ENCODE measurements at places on chromosomes 7 and 10. TPM values are rescaled to one million over a fixed set of nuclear protein-coding genes. Genes with fewer than 3 reads are reported as not detected.

Gene ETV1
- polyA plus RNA-seq: 64.8 TPM

Gene SAP25
- 2.4 TPM for polyA plus RNA-seq

Gene NCF1
- polyA plus RNA-seq: 1.4 TPM

Gene NKX1-2
- polyA plus RNA-seq: not detected

Gene SLC18A3
- not detected for polyA plus RNA-seq

Gene IFIT2
- 14.6 TPM for polyA plus RNA-seq

DNA sequence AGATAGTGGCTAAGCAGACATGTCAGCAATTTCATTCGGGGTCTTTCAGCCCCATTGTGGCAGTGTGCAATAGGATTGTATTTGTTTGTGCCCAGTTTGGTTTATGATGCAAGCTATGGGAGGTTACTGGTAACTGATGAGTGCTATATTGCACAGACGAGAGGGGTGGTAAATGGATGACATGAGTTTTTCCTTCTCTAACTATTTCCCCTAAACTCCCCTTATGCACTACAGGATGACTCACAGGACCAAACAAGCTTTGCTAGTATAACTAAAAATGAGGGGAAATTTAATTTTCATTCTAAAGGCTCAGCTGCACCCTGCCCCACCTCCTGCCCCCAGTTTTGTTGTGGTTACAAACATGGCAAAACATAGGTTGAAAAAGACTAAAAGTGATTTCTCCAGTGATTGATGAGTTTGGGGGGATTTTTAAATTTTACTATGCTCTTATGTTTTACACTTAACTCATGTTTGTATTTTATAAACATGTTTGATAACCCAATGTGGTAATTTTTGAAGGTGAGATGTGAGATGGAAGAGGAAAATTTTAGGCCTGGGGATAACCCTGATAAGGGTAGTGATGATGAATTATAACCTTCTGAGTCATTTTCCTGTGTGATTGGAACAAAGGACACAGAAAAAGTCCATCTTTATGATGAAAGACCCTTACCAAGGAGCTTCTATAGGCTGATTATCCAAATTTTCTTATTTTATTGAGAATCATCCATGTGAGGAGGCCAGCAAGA is 60.8 kb upstream of the NAMPT start:
- no peak for DNase-seq

- DNase-seq: no peak
Observed at GRCh38 chr7:68173513-68173912, 1176.9 kb downstream of the TYW1 start.

GRCh38 chr7:1085910-1086421 is 1.9 kb upstream of the GPER1 start:
- no peak for DNase-seq

- DNase-seq: no peak
Observed at GRCh38 chr10:68067029-68067428, 8.1 kb downstream of the HERC4 start.

GRCh38 chr7:155198901-155199845 is 98.5 kb upstream of the INSIG1 start:
- DNase-seq: no peak

DNA sequence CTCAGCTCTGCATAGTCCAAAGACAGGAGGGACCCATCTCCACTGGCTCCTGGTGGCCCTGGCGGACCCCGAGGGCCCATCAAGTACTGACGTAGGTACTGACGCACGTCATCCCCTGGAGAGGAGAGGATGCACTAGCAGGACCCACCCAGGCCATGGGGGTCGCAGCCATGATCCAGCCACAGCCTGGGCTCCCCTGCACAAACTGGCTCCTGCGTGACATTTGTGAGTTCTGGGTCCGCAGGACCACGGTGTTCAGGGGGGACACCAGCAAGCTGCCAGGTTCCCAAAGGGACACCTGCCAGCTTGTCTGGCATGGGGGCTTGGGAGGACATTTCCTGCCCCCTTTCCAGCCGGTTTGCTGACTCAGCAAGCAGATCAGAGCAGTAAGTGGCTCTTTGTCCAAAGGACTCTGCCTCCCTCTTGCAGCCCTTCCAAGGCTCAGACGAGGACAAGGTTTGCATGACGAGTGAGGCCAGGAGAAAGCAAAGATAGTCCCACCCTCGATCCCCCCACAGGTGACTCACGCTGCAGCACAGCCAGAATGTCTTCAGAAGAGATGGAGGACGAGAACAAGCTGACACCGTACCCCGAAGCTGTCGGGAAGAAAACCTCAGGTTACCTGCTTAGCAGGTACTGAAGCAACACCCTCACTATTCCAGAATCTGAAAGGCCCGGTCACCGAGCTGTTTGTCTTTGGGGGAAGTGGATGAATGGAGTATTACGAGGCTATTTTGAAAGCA is 49.0 kb downstream of the COL17A1 start:
- DNase-seq: no peak

- DNase-seq: no peak
Observed at GRCh38 chr7:12244129-12244528, 33.0 kb downstream of the TMEM106B start.

GRCh38 chr7:17402628-17403278 is 104.3 kb downstream of the AHR start:
- DNase-seq: no peak

GRCh38 chr10:95880704-95881103 is 27.1 kb upstream of the CC2D2B start:
- no peak for DNase-seq

DNA sequence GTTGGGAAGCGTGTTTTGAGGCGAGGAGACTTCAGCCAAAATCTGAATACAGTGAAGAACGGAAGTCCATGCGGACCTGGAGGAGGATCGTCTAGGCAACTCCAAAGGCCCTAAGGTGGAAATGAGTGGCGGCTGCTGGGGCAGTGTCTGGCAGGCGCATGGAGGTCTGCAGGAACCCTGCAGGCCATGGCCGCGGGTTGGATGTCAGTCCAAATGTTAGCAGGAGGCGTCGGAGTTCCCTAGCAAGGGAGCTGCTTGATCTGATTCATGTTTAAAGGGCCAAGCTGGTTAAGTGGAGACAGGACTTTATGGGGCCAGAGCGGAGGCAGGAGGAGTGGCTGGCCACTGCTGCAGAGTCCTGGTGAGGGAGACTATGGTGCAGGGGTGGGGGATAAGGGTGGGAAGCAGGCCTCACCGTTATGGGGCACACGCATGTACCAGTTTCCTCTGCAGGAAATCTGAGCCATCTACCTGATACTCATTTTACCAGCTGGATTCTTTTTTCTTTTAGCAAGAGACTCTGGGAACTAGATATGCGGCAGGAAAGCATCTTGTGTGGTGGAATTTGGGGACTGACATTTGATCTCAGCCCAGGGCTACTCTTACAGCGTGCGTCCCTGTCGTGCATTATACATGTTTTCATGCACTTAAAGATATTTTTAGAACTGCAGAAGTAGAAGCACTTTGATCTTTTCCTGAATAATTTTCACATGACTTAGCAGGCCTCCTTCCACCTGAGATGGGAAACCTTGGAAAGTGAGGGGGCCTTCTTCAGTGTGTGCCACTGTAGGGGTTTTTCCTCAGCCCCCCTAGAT is 6.6 kb upstream of the REPIN1 start:
- DNase-seq: no peak
